Astrocyte (in vitro differentiated cells and primary cell): ENCODE measurements at places on chromosomes 4 and X. TPM values are rescaled to one million over a fixed set of nuclear protein-coding genes. Genes with fewer than 3 reads are reported as not detected.

Gene TEC
- total RNA-seq: 0.61 and 0.91 TPM in 2 replicates

Gene LGI2
- 0.27 and 0.77 TPM in 2 replicates for total RNA-seq

Gene GRPEL1
- 48.3 and 55.8 TPM in 2 replicates for total RNA-seq

Gene MUC7
- not detected in 2 replicates for total RNA-seq

Gene ETDA
- total RNA-seq: not detected in 2 replicates

Gene RENBP
- 1.7 and 2.2 TPM in 2 replicates for total RNA-seq

Gene PLK4
- total RNA-seq: 2.8 and 3.6 TPM in 2 replicates

Gene ARHGAP6
- 0.22 and 0.30 TPM in 2 replicates for total RNA-seq

Gene CABS1
- total RNA-seq: not detected in 2 replicates

Gene GPRASP1
- total RNA-seq: 2.3 and 2.7 TPM in 2 replicates

Gene CXorf49
- total RNA-seq: not detected in 2 replicates

DNA sequence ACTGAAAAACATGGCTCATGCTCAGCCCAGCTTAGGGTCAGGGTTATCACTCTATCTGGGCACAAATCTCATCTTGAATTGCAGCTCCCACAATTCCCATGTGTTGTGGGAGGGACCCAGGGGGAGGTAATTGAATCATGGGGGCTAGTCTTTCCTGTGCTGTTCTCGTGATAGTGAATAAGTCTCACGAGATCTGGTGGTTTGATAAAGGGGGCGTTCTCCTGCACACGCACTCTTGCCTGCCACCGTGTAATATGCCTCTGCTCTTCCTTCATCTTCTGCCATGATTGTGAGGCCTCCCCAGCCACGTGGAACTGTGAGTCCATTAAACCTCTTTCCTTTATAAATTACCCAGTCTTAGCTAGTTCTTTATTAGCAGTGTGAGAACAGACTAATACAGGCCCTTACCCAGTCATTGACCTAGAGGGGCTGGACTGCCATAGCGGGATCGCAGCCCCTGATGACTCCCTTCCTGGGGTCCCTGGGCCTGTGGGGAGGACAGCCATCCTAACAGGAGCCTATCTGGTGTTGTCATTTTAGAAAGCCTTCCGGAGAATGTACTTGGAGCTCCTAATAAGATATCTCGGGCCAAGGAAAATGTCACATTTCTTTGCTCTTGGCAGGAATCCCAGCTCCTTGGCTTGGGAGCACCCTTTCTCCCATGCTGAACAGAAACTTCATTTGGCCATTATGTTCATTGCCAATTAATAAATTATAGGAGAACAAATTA, 112.6 kb downstream of the PHKA2 start:
- DNase-seq: peak; percentile 7

- DNase-seq: peak; percentile 8
Observed at GRCh38 chrX:137031517-137032340, 2.1 kb downstream of the GPR101 start.

DNA sequence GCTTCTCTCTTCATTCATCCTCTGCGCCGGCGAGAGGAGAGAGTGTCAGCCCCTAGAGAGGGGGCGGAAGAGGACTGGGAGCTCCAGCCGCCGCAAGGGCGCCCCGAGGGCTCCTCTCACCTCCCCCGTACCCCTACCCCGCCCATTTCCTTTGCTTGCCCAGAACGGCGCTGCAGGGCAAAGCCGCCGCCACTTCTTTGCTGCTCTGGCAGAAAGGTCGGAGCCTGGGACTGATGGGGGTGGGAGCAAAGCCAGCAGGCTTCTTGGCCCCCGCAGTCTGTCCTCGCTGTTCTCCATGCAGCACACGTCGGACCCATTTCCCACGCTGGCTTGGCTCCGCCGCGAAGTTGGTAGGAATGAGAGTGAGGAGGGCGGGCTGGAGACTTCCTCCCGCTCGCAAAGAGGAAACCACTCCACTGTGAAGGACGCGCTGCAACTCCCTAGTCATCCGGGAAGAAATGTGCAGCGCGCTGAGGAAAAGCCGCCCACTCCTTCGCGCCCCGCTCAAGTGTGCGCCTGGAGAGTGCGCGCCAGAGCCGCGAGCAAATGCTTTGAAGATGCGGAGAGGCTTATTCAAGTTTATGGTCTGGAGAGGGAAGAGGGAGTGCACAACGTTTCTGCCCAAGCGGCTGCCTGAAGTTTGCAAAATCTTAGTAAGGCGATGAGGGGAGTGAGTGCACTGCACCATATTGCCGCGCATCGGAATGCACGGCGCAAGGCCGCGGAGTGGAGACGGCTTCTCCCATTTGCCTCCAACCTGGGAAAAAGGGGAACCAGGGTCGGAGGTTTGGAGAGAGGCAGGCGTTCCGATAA, 2.8 kb upstream of the PCDH7 start:
- DNase-seq: peak; percentile 78

- no peak for DNase-seq
Observed at GRCh38 chrX:153700376-153700945, 12.7 kb downstream of the SLC6A8 start.

- peak; percentile 95 for DNase-seq
Observed at GRCh38 chr4:121706595-121707021, 9.8 kb upstream of the ANXA5 start.

- no peak for DNase-seq
Observed at GRCh38 chrX:70252491-70252890, 7.5 kb downstream of the P2RY4 start.

- DNase-seq: peak; percentile 7
Observed at GRCh38 chrX:132488180-132488705, 595 bp downstream of the MBNL3 start.

- DNase-seq: peak; percentile 57
Observed at GRCh38 chr4:101418055-101418454, 70.7 kb upstream of the PPP3CA start.

GRCh38 chrX:63765712-63766111, 19.3 kb downstream of the ARHGEF9 start:
- no peak for DNase-seq

- DNase-seq: no peak
Observed at GRCh38 chrX:125998432-125998831, 167.7 kb downstream of the DCAF12L2 start.

GRCh38 chr4:114386637-114387233, 211.9 kb upstream of the UGT8 start:
- peak; percentile 32 for DNase-seq

- no peak for DNase-seq
Observed at GRCh38 chr4:56183344-56183959, 203.8 kb downstream of the AASDH start.

- no peak for DNase-seq
Observed at GRCh38 chr4:76582074-76582816, 147.2 kb downstream of the SHROOM3 start.

- DNase-seq: no peak
Observed at GRCh38 chr4:118826723-118827444, 9.0 kb downstream of the SEC24D start.

- no peak for DNase-seq
Observed at GRCh38 chr4:125582302-125582701, 267.5 kb downstream of the FAT4 start.

GRCh38 chr4:139279760-139280620, at the start of gene MGARP:
MGARP (minus strand) TSS chr4:139280225; CDS start chr4:139280158, 67 bp downstream.
- DNase-seq: peak; percentile 27

DNA sequence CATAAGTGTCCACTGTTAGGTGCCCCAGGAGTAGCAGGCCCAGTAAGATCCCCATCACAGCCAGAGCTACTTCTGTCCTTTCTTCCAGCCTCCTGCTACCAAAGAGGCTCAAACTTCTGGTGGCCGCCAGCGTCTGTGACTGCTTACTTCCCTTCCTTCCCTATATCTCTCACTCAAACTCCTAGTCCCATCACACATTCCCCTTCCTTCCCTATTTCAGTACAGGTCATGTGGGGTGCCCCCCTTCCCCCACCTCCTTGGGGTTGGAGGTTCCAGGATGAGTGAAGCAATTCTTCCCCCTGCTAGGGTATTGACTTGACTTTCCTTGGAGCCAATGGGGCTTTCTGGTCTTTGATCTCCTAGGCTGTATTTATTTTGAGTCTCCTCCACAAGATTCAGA, at the start of gene VSIG4:
Gene VSIG4 (minus strand): TSS at position 137 of the 400 bp plus-strand sequence. CDS start 82 bp downstream, at position 55.
- DNase-seq: no peak

DNA sequence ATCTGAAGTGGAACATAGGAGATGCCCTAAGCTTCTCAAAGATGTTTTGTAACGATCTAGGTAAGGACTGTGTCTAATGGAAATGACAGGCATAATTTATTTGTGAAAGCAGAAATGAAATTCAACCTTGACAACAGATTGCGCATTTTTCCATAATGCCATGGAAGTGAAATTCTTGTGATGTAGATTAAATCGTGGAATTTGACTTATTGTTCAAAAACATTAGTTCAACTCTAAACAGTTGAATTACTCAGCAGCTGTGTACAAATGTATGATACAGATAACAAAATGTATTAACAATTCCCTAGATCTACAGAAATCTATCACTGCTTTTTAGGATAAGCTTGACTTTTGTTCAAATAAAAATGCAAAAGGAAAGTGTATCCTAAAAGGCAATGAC, 44.4 kb downstream of the VCX2 start:
- no peak for DNase-seq

DNA sequence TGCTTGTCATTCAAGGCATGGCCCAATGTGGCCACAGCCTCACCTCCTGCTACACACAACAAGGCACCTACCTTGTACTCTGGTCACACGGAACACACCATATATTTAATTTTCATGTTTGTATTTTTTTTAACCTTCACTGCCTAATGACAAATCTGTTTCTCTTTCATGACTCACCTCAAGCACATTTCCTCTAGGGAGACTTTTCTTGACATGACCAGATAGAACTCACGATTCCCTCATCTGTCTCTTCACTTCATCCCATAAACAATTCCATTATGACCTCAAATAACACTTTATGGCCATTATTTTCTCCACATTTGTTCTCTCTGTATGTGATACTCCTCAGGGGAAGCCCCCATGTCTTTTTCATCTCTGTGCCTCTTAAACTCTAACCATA, 11.1 kb downstream of the DRP2 start:
- peak; percentile 35 for DNase-seq

GRCh38 chr4:7206385-7206784, 14.0 kb downstream of the SORCS2 start:
- peak; percentile 88 for DNase-seq

- DNase-seq: no peak
Observed at GRCh38 chr4:172153719-172154118, 340.5 kb downstream of the GALNTL6 start.

DNA sequence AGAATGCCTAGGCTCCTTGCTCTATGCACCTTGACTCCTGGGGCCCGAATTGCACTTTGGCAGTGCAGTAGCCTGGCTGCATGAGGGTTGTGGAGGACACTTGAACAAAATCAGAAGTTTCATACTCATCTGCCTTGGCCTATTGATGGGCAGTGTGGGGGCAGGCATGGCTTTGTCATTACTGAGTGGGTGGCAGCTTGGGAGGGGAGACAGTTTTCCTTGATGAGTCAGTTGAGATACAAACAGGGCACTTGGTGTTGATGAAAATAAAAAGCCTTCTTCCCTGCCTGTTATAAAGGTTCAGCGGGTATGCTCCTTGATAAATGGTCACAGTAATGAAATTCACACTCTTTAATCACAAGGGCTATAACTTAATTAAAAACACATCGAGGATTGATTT, 126.8 kb upstream of the MAMLD1 start:
- DNase-seq: peak; percentile 23

- peak; percentile 78 for DNase-seq
Observed at GRCh38 chr4:76883147-76883546, 14.8 kb downstream of the SOWAHB start.
